ENCODE measurements at places on chromosomes 5 and 9.

DNA sequence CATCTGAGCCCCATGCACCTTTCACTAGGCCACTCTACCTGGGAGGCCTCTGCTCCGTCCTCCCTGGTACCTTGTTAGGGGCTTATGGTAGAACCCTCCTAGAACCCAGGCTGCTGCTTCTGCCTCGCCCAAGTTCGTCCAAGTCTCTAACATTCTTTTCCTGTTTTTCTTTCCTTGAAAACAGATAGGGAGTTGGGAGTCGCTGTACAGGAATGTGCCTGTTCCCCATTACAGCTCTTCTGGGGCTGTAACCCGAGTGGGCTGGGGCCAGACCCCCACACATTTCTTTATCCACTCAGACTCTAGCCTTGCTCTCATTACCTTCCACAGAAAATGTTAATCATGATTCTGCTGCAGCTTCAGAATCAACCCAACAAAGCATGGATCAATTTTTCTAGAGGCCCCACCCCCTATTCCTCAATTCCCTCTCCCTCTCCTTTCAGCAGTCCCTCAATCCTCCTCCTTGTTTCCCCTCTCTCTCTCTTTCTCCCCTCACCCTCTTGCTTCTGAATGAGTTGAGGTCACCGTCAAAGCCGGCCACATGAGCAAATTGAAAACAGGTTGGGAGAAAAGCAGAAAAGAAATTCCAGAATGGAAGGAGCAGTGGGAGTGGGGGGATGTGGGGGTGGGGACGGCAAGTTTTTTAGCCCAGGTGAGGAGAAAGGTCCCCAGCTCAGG lies 193.8 kb upstream of the TRIM32 start:
- no peak for DNase-seq

DNA sequence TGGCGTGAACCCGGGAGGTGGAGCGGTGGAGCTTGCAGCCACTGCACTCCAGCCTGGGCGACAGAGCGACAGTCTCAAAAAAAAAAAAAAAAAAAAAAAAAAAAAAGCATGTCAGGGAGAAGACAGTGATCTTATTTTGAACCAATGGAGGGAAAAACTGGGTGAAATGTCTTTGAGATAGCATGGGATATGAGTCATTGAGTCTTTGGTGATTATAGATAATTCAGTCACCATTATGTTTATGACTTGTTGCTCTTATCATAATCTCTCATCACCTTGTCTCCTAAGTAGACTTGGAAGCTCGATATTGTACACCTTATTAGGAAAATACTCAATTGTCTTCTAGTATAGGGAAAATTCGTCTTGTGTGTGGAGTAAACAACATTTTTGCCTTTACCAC lies 55.1 kb upstream of the KDM4C start:
- DNase-seq, result no peak

GRCh38 chr5:118033686-118034338 lies 954.5 kb downstream of the DTWD2 start:
- DNase-seq, result no peak

- no peak for DNase-seq
Measured at GRCh38 chr5:63916786-63917185, 45.5 kb downstream of the HTR1A start.

Measured in bone marrow (tissue), 2 donors.